Muscle of leg (tissue), 16 donors: ENCODE measurements at places on chromosomes 1 and 21. TPM values are rescaled to one million over a fixed set of nuclear protein-coding genes. Genes with fewer than 3 reads are reported as not detected.

SPATA1 gene
- 1.8 TPM for total RNA-seq

RXRG gene
- 53.0 TPM for total RNA-seq

NBPF10 gene
- 1.8 TPM for total RNA-seq

C8A gene
- total RNA-seq, result not detected

RAVER2 gene
- 22.4 TPM for total RNA-seq

CLEC20A gene
- total RNA-seq, result 0.04 TPM

MAB21L3 gene
- not detected for total RNA-seq

SYT2 gene
- 0.04 TPM for total RNA-seq

MPZ gene
- 21.9 TPM for total RNA-seq

KCNE1 gene
- total RNA-seq, result 0.31 TPM

ANKRD34A gene
- 0.22 TPM for total RNA-seq

OXCT2 gene
- 0.44 TPM for total RNA-seq

ADCY10 gene
- 0.18 TPM for total RNA-seq

CFAP74 gene
- not detected for total RNA-seq

RNF186 gene
- not detected for total RNA-seq

VSIG8 gene
- total RNA-seq, result not detected

SLC35A3 gene
- total RNA-seq, result 13.4 TPM

SERINC2 gene
- 4.0 TPM for total RNA-seq

GPX7 gene
- total RNA-seq, result 146 TPM

PLXNA2 gene
- 17.8 TPM for total RNA-seq

DISC1 gene
- total RNA-seq, result 10.7 TPM

HSD3B1 gene
- total RNA-seq, result 0.53 TPM

HRNR gene
- not detected for total RNA-seq

SLC19A1 gene
- 3.2 TPM for total RNA-seq

ZNF648 gene
- 0.04 TPM for total RNA-seq

PPIAL4G gene
- total RNA-seq, result 0.04 TPM

PEAR1 gene
- total RNA-seq, result 12.2 TPM

ECM1 gene
- 2.2 TPM for total RNA-seq

RAP1GAP gene
- 0.62 TPM for total RNA-seq

LINGO4 gene
- 0.22 TPM for total RNA-seq

NPR1 gene
- 12.9 TPM for total RNA-seq

NR5A2 gene
- total RNA-seq, result 3.7 TPM

KRTAP20-3 gene
- total RNA-seq, result not detected

IL6R gene
- total RNA-seq, result 5.6 TPM

MEX3A gene
- 9.4 TPM for total RNA-seq

C8B gene
- not detected for total RNA-seq

DMRTA2 gene
- 0.04 TPM for total RNA-seq

CFH gene
- 152 TPM for total RNA-seq

ASCL5 gene
- total RNA-seq, result 0.04 TPM

TUFT1 gene
- total RNA-seq, result 6.2 TPM

IL22RA1 gene
- total RNA-seq, result not detected

PDC gene
- total RNA-seq, result not detected

PRAMEF10 gene
- total RNA-seq, result not detected

CLDN19 gene
- 0.53 TPM for total RNA-seq

SPSB1 gene
- total RNA-seq, result 5.4 TPM

UBE2J2 gene
- total RNA-seq, result 29.6 TPM

ADAMTS5 gene
- 13.0 TPM for total RNA-seq

C1orf115 gene
- total RNA-seq, result 11.1 TPM

SLAMF1 gene
- 0.04 TPM for total RNA-seq

CA6 gene
- total RNA-seq, result not detected

FHAD1 gene
- total RNA-seq, result 1.7 TPM

PUM1 gene
- 39.3 TPM for total RNA-seq

TTC34 gene
- total RNA-seq, result 0.22 TPM

DISP1 gene
- total RNA-seq, result 10.7 TPM

CNR2 gene
- under 0.01 TPM for total RNA-seq

PCSK9 gene
- 3.1 TPM for total RNA-seq
